ENCODE measurements at places on chromosomes 12 and 14. TPM values are rescaled to one million over a fixed set of nuclear protein-coding genes. Genes with fewer than 3 reads are reported as not detected.

Gene DPPA3
- total RNA-seq, result not detected

Gene REP15
- not detected for total RNA-seq

Gene KCNA1
- total RNA-seq, result not detected

Gene ITGB7
- total RNA-seq, result 420 TPM

Gene ENDOU
- total RNA-seq, result not detected

Gene CD163
- total RNA-seq, result 4.4 TPM

Gene SYCP3
- 1.1 TPM for total RNA-seq

Gene PGF
- total RNA-seq, result not detected

Gene KRT79
- not detected for total RNA-seq

Gene SERPINA3
- total RNA-seq, result not detected

DNA sequence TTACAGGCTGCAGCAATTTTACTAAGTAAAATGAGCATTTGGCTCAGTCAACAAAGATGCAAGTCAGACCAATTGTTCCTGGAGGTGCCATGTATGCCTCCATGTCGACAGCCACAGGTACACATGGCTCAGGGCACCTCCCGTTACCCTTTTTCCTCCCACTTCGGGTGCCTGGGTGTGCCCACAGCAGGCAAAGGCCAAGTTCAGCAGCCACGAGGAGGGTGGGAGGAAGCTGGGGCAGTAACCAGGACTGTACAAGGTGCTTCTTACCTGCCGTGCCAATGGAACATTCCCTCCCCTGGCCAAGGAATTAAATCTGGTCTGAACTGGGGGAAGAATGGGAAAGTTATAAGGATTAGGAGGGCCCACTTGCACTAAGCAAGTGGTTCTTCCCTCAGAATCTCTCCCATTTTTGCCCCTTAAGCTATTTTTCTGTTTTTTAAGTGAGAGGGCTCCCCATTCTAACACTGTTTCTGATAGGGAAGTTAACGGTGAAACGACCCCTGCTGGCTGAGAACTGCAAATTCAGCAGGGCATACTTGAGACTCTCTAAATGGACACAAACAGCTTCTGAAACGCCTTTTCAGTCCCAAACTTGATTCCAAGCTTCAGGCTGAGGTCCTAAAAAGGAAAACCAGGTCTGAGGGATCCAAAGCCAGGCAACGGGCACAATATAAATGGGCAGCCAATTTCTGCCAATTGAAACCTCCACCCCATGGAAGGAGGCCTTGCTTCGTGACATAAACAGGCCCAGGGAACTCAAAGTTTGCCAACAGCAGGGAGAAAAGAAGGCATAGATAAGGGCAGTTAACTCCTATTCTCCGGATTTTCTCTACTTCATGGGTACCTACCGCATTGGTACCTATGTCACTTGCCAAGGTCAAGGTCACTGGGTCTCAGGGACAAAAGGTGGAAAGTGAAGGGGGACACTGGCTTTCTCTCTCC is 24.8 kb downstream of the CLECL1 start:
- H3K4me1 ChIP-seq, result peaks cover 38% of the 10 kb centered on the region
- peak; percentile 67 for DNase-seq
- H3K27me3 ChIP-seq, result no peaks in the 10 kb centered on the region
- peak overlapping the region; percentile 79 for H3K4me3 ChIP-seq
- H3K36me3 ChIP-seq, result peaks cover 30% of the 10 kb centered on the region

DNA sequence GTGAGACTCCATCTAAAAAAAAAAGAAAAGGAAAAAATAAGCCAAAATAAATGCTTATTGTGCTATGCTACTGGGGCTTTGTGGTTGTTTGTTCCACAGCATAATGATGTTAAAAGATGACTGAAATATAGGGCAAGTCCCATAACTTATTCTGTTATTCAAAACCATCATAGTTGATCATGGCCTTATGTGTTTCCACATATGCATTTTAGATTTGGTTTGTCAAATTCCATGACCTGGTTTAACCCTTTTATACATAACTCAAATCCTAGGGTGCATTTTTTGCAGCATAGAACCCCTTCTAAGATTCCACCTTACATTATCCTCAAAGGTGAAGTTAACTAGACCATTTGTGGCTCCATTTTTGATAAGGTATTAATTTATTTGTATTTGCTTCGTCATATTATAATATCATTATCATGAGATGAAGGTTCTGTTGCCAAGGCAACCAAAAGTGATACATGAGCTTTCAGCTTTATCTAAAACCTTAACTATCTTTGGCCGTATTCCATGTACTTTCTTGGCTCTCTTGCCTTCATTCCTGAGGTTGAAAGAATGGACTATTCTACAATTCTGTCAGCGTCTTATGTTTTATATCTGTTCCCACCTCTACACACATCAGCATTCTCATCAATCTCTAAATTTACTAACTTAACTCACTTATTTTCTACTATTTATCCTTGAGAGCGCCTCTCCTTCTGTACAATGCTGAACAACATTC is 138.7 kb upstream of the DYRK2 start:
- H3K4me1 ChIP-seq, result peaks cover 5% of the 10 kb centered on the region
- H3K4me3 ChIP-seq, result no peak overlapping the region
- H3K27ac ChIP-seq, result no peak overlapping the region
- no peaks in the 10 kb centered on the region for H3K27me3 ChIP-seq
- peaks cover under 1% of the 10 kb centered on the region for H3K36me3 ChIP-seq

GRCh38 chr14:59186306-59186705 is 2.2 kb upstream of the DAAM1 start:
- DNase-seq, result no peak
- H3K4me1 ChIP-seq, result peaks cover 12% of the 10 kb centered on the region
- no peak overlapping the region for H3K4me3 ChIP-seq
- H3K27me3 ChIP-seq, result peaks cover 34% of the 10 kb centered on the region
- H3K36me3 ChIP-seq, result no peaks in the 10 kb centered on the region

DNA sequence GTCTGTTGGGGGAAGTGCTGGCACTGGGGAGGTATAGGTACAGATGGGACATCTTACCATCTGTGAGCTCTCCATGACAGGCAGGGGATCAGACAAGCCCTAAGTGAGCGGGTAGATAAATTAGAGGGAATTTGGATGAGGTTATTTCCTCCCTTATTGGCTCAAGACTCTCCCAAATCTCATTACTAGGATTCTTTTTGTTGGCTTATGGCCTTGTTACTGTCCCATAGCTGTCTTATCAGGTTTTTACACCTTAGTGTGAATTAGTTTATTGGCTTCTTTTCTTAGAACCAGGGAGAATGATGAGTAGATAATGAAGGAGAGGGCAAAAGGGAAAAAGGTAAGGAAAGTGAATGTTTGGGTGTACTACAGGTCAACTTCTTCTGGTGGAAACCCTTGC is 191.1 kb upstream of the PRICKLE1 start:
- no peak for DNase-seq
- H3K27me3 ChIP-seq, result no peaks in the 10 kb centered on the region
- no peak overlapping the region for H3K4me3 ChIP-seq
- no peaks in the 10 kb centered on the region for H3K4me1 ChIP-seq
- no peak overlapping the region for H3K27ac ChIP-seq
- no peaks in the 10 kb centered on the region for H3K36me3 ChIP-seq

DNA sequence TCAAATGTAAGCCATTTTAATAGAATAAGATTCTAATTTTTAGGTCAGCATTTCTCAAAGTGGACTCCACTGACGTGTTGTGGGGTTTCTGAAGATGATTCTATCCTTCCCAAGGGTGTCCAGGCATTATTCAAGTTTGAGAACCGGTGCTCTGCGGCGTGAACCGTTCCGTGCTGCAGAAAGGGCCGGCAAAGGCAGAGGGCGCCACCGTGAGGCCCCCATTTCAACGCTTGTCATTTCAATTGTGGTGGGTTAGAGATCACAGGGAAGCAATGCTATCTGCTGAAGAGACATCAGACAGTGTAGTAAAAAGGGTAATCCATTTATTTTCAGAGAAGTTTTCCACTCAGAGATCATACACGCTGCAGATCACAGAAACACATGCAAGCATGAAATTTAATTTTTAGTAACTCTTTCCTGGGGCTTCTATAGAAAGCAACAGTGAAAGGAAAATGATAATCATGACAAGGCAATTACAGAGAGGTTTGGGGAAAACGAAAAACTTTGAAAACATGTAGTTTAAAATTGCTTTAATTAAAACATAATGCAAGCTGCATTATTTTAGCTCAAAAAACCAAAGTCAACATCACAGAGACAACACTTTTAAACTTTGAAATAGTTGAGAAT is 201.7 kb downstream of the EXOC5 start:
- H3K27me3 ChIP-seq, result peaks cover 56% of the 10 kb centered on the region
- DNase-seq, result peak; percentile 39
- no peaks in the 10 kb centered on the region for H3K36me3 ChIP-seq
- H3K4me3 ChIP-seq, result no peak overlapping the region
- no peak overlapping the region for H3K27ac ChIP-seq

DNA sequence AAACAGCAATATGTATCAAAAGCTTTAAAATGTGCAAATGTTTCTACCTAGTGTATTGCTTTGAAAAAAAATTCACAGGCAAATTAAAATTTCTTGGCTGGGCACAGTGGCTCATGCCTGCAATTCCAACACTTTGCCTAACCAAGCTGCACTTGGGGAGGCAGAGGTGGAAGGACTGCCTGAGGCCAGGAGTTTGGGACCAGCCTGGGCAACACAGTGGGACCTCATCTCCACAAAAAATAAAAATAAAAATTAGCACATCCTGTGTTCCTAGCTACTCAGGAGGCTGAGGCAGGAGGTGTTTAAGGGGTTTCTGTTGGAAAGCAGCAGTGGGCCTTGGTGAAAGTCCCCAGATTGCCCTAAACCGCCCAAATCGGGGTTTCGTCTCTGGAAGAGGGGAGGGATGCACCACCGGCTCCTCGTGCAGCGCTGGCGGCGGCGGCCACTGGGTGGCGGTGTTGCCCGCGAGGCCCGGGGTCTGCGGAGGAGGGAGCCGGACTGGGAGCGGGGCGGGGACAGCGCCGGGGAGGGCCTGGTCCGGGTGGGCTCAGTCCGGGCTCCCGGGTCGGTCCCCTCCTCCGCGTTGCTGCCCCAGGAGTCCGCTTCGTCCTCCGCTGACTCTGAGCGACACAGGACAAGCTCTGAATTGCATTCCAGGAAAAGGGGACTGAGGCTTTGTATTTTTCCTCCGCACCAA is 265.6 kb downstream of the AACS start:
- H3K27me3 ChIP-seq, result peaks cover 14% of the 10 kb centered on the region
- H3K27ac ChIP-seq, result no peak overlapping the region
- no peaks in the 10 kb centered on the region for H3K4me1 ChIP-seq
- H3K36me3 ChIP-seq, result no peaks in the 10 kb centered on the region
- no peak overlapping the region for H3K4me3 ChIP-seq

DNA sequence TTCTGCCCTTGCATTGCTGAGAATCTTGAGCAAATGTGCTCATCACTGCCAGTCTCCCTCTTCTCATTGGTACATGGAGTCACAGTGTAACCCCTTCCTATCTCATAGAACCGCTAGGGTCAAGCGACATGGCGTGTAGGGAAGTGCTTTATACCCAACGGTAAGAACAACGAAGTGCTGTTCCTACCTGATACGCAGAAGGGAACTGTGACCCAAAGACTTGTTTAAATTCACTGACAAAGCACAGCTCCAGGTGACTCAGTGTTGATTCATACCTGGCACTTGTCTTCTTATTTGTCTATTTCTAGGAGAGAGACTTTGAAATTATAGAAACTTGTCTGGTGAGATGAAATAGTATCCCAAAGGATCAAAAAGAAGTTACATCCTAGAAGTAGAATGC is 53.7 kb downstream of the FBXL14 start:
- H3K27ac ChIP-seq, result no peak overlapping the region
- peaks cover 86% of the 10 kb centered on the region for H3K27me3 ChIP-seq
- DNase-seq, result no peak

DNA sequence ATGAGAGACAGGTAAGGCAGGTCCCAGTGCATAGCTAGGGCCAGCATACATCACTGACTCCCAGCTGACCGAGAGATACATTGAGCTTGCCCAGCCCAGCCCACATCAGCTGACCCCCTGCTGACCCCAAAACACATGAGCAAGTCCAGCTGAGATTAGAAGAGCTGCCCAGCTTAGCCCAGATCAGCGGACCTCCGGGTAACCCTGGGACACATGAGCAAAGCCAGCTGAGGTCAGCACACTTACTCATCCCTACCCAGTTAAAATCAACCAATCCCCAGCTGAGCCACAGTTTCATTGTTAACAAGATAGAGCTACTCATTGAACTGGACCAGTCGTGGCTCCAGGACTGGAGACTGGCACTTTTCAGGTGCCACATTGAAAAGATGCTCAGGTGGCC is 21.8 kb upstream of the FBXO34 start:
- no peak for DNase-seq
- no peaks in the 10 kb centered on the region for H3K36me3 ChIP-seq
- no peak overlapping the region for H3K27ac ChIP-seq
- H3K27me3 ChIP-seq, result peaks cover 27% of the 10 kb centered on the region
- H3K4me1 ChIP-seq, result no peaks in the 10 kb centered on the region
- no peak overlapping the region for H3K4me3 ChIP-seq

- no peaks in the 10 kb centered on the region for H3K27me3 ChIP-seq
- no peak overlapping the region for H3K27ac ChIP-seq
- peaks cover 2% of the 10 kb centered on the region for H3K36me3 ChIP-seq
- H3K4me1 ChIP-seq, result peaks cover 50% of the 10 kb centered on the region
Measured at GRCh38 chr12:615620-616019, 47.6 kb downstream of the NINJ2 start.

DNA sequence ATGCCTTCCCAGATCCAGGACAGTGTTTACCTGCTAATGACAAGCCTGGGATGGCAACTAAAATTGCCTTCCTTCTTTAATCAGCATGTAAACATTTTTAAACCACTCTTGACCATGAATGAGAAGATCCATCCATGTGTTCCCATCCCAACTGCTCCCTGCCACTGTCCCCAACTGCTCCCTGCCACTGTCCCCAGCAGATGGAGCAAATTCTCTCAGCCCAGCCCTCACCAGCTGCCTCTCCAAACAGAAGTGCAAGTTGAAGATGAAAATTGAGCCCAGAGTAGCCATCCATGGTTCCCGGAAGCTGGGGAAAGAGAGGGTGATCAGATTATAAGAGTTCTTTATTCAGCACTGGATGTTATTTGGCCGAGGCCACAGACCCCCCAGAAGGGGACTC is 133.1 kb downstream of the SLC15A4 start:
- no peak for DNase-seq
- H3K4me3 ChIP-seq, result no peak overlapping the region
- H3K36me3 ChIP-seq, result no peaks in the 10 kb centered on the region

- H3K27ac ChIP-seq, result no peak overlapping the region
- no peak for DNase-seq
- H3K4me3 ChIP-seq, result no peak overlapping the region
Measured at GRCh38 chr12:50961708-50962107, 9.4 kb downstream of the HIGD1C start.

GRCh38 chr14:76998910-76999309 is 29.6 kb downstream of the IRF2BPL start:
- H3K36me3 ChIP-seq, result no peaks in the 10 kb centered on the region
- no peak overlapping the region for H3K4me3 ChIP-seq
- no peaks in the 10 kb centered on the region for H3K27me3 ChIP-seq

GRCh38 chr14:77924141-77924948 is 124.4 kb downstream of the ADCK1 start:
- H3K27me3 ChIP-seq, result no peaks in the 10 kb centered on the region
- no peak for DNase-seq
- H3K4me1 ChIP-seq, result no peaks in the 10 kb centered on the region
- H3K36me3 ChIP-seq, result no peaks in the 10 kb centered on the region
- H3K27ac ChIP-seq, result no peak overlapping the region

DNA sequence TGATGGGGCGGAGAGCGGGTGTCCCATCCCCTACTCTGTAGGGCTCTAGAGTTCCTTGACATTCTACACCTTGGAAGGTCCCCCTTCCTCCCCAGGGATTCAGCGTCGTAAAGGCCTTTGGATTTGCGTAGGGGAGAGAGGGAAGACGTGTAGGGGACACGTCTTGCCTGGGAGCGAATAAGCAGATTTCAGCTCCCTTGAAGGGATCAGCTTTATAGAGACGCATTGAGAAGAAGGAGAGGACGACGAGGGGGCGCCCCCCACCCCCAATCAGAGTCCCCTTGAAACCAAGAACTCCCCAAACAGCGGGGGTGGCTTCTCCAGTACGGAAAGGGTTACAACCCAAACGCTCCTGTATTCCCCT is 324 bp downstream of the CALCOCO1 start:
- peaks cover 15% of the 10 kb centered on the region for H3K4me1 ChIP-seq
- H3K4me3 ChIP-seq, result peak overlapping the region; percentile 94
- H3K27ac ChIP-seq, result peak overlapping the region; percentile 94
- no peaks in the 10 kb centered on the region for H3K36me3 ChIP-seq
- no peak for DNase-seq
- H3K27me3 ChIP-seq, result no peaks in the 10 kb centered on the region
